ENCODE measurements at places on chromosomes 3 and 15.

GRCh38 chr15:58698887-58699641, 50.4 kb downstream of the ADAM10 start:
- no peak for DNase-seq

DNA sequence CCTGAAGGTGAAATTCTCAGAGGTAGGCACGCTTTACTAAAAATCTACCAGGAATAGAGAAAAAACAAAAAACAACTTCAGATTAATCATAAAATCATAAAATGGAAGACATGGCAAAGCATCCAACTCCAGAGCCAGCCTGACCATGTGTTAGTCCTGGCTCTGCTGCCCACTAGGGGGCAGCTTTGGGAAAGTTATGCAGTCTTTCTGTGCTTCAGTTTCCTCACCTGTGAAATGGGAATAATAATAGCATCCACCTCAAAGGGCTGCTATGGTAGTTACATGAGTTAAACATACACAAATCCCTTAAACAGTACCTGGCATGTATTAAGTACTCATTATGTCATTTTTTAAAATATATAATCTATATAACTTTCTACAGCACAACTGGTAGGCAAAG, 52.3 kb downstream of the WNT5A start:
- DNase-seq = no peak

- no peak for DNase-seq
Observed at GRCh38 chr3:15391007-15391406, 36.3 kb downstream of the METTL6 start.

DNA sequence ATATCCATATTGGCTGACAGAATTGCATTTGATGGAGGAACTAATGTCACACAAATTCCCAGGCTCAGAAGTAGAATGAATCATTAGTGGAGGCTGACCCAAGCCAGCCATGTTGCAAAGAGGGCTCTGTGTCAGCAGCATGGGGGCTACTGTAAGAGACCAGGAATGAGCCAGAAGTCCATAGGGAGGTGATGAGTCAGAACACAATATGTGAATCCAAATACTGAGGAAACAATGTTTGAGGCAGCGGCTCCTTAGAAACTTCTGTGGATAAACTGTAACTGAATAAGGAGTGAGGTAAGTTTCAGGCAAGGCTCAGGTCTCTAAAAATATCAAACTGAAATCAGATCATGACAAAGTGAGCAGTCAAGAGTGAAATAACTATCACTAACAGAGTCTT, 170.7 kb downstream of the WDR72 start:
- DNase-seq = peak; percentile 91

GRCh38 chr15:70066447-70066846, 31.3 kb downstream of the TLE3 start:
- DNase-seq = no peak

- no peak for DNase-seq
Observed at GRCh38 chr15:45795440-45796069, 160.7 kb downstream of the SQOR start.

DNA sequence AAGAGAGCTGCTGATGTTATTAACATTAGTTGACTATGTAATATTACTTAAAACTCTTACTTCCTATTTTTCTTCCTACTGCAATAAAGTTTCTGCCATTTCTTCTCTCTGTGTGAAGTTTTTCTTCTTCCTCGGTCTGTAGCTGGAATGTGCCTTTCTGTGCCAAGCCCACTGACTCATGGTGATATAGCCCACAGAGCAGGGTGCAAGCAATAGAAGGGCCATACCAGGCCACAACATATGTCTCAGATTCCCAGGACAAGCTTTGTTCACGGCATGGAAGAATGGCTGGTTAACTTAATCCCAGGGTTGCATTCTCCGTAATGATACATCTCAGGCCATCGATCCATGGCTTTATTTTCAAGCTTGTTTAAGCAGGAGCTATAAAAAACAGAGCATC, 815.3 kb downstream of the TUSC7 start:
- peak; percentile 44 for DNase-seq

DNA sequence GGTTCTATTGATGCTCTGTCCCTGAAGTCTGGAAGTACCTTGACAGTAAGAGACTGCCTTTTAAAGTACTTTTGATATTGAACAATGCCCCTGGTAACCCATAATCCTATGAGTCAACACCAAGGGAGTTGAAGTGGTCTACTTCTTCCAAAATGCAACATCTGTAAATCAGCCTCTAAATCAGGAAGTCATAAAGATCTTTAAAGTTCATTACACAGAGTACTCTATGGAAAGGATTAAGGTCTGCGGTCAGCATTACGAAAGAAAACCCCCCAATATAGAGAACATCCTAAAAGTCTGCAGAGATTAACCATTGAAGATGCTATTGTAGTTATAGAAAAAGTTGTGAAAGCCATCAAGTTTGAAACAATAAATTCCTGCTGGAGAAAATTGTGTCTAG, 52.7 kb upstream of the CMC1 start:
- DNase-seq = no peak

- no peak for DNase-seq
Observed at GRCh38 chr15:51331141-51331540, 7.3 kb downstream of the CYP19A1 start.

Measured in HS-5 (cell line).